ENCODE measurements at places on chromosomes 16 and 17.

DNA sequence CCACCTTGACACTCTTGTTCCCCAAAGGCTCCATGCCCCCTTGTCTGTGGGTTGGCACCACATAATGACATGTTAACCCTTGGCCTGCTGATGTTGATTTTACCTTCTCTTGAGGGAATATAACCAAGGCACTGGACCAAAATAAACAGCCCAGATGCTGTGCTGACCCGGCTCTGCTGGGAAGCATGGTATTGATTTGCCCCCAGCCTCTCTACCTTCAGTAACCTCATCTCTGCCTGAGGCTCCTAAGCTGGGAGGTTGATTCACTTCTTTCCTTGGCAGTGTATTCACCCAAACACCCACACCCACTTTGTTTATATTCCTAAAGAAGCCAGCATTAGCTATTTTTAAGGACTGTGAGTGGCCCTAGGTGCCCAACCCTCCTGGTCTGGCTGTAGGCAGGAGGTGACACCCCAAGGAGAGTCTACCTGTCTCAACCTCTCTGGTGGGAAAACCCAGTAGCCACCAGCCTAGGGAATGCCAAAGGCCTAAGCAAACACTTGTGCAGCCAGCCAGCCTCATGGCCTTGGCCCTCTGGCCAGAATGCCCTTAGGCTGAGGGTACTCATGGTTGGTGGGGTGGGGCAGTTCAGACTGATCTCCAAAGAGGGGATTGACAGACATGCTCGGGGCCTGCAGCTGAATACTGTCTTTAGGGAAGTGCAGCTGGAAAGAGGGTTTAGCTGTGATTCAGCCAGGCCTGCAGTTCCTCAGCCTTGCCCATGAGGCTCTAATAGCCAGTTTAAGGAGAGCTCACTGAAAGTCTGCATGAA is 42.7 kb downstream of the GNAO1 start:
- DNase-seq = no peak

- no peak for DNase-seq
These were observed 7.3 kb upstream of the SMIM5 start for GRCh38 chr17:75625813-75626486.

DNA sequence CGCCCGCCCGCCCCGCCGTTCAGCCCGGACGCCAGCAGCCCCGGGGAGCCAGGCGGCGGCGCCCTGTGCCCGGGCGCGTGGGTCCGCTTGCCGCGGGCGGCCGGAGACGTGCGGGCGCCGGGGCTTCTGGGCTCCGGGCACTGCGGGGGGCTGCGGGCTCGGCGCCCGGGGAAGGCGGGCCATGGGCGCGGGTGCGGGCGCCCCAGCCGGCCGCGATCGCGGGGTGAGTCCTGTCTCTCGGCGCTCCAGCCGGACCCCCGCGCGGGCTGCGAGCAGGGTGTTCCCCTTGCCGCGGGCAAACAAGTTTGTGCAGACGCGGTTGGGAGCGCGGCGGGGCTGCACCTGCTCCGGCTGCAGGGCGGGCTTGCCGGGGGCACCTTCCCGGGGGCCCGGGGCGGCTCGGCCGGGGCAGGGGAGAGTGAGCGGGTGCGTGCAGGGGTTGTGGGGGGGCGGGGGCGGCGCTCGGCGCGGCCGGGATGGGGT is 292 bp downstream of the WSCD1 start:
- DNase-seq = no peak

GRCh38 chr16:22671301-22672076 is 142.5 kb upstream of the HS3ST2 start:
- no peak for DNase-seq

DNA sequence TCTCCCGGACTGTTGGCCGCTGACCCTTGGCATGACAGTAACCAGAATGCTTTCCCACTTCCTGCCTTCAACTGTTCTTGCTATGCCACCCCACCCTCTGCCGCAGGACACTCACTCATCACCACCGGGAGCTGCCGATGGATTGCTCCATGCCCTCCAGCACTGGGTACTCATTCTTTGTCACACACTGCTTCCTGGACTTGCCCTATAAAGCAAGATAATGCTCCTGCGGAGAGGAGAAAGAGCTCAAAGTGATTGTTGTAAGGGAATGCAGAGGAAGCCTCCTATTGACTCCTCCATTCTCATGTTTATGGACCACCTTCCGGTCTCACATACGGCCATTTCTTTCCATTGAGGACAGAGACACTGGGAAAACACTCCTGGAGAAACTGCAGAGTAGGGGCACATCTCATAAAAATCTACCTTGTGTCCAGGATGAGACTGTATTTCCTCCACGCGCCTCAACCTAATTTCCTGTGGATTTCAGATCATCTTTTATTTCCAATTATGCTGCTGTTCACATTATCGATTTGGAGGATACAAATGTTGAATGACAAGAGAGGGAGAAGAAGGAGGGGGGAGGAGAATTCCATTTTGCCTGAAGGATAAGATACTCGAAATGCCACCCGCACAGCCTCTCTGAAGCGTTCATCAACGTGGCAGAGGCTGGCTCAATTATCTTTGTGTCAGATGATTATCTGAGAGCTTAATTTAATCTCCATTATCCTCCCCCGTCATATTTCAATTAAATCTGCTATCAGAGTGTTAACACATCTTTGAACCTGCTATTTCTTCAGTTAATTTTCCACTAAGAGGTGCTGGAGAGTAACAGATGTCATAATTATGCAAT is 486.1 kb upstream of the SALL1 start:
- DNase-seq = no peak

DNA sequence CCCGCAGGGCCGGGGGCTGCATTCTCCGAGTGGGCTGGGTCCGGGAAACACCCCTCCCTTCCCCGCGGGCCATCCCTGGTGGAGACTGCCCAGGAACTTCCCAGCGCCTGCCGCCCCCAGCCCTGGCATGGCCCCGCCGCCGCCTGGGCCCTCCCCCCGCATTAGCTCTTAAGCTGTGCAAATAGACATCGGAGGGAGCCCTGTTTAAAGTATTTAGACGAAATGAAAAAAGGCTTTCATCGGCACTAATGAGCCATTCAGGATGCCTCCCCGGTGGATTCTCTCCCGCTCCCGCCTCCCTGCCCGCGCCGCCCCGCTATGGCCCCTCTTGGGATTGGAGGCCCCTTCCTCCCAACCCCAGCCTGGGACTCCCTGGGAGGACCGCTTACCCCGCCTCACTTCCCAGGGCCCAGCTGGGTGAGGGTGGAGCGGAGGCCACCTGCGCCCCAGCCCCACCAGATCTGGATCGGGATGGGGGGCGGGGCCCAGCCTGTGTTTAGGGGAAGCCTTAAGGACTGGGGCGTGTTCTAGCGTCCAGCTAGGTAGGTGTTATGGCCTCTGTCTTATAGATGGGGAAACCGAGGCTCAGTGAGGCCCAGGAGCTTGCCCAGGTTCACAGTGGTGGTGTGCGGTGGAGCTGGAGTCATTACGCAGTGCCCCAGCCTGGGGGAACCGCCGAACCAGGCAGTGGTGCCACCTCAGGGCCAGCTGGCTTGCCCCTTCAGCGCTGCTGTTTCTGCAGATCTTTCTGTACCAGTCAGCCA is 19.7 kb downstream of the SEZ6 start:
- no peak for DNase-seq

GRCh38 chr17:32943647-32944191 is 15.8 kb downstream of the TMEM98 start:
- DNase-seq = no peak

DNA sequence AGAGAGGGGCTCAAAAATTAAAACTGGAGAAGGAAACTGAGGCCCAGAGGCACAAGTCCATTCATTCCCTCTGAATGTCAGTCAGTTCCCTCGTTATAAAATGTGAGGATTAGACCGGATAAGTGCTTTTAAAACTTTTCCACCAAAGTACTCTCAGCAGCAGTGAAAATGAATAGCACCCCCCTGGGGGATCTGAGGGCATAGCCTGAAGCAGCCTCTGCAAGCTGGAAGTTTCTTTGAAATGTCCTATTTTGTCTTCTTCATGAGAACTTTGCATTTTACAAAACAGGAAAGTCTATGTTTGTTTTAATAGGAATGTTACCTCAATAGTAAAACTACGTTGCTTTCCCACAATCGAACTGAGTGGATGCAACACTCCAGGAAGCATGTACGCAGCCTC is 273.0 kb downstream of the CEP112 start:
- no peak for DNase-seq

GRCh38 chr17:81821603-81822311 is 11.3 kb downstream of the MCRIP1 start:
- DNase-seq = peak; percentile 49

- no peak for DNase-seq
These were observed 5.3 kb downstream of the DDX52 start for GRCh38 chr17:37637956-37638355.

- DNase-seq = peak; percentile 93
These were observed at the start of gene RHBDF2 for GRCh38 chr17:76501018-76501826. Gene RHBDF2 (minus strand): TSS chr17:76501423. CDS start chr17:76481524, 19,899 bp downstream.

Measured in LoVo (cell line).